ENCODE measurements at places on chromosomes 12 and 14.
A peak's percentile ranks its signal among the peaks of the same experiment; 100 is the strongest.

- no peak for DNase-seq
These were observed 23.3 kb downstream of the SNRPF start for GRCh38 chr12:95882080-95882479.

- DNase-seq = no peak
These were observed 17.7 kb downstream of the WNT5B start for GRCh38 chr12:1646569-1647284.

- no peak for DNase-seq
These were observed 46.9 kb upstream of the NOS1 start for GRCh38 chr12:117408161-117408791.

DNA sequence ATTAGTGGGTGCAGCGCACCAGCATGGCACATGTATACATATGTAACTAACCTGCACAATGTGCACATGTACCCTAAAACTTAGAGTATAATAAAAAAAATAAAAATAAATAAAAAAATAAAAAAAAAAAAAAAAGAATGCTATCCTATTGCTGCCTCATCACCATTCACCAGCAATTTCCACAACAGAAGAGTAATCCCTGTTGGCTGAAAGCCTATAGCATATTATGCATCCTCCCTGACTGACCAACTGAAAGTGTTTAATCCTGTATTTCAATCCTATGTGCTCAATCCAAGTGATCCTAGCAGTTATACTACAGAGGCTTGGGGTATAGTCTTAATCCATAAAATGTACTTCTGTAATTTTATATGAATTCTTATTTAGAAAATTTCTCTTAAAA lies 18.5 kb downstream of the DICER1 start:
- no peak for DNase-seq

- DNase-seq = no peak
These were observed 35.1 kb upstream of the BMAL2 start for GRCh38 chr12:27297566-27297965.

GRCh38 chr12:124379938-124380754 lies 85.3 kb downstream of the RFLNA start:
- no peak for DNase-seq

GRCh38 chr12:93243689-93244513 lies 133.8 kb upstream of the NUDT4 start:
- no peak for DNase-seq

GRCh38 chr14:50036211-50036610 lies 80.2 kb downstream of the VCPKMT start:
- no peak for DNase-seq

DNA sequence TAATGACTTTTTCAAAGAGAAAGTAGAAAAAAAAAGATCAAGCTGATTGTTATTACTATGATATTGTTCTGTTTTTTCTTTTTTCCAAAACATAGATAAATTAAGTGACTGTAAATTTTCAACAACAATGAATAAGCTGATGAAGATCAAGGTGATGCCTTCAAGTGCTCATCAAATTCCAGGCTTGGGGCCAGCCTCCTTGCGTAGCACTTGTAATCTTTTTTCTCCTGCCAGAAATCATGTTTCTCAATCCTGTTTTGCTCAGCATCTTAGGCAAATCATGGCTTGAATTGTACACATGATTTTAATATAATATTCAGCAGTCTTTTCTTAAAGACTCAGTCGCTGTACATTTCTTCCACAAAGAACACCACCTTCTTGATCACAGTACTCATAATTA lies 333.2 kb downstream of the NPAS3 start:
- DNase-seq = no peak

GRCh38 chr12:102950950-102951619 lies 6.4 kb upstream of the ASCL1 start:
- DNase-seq = no peak

DNA sequence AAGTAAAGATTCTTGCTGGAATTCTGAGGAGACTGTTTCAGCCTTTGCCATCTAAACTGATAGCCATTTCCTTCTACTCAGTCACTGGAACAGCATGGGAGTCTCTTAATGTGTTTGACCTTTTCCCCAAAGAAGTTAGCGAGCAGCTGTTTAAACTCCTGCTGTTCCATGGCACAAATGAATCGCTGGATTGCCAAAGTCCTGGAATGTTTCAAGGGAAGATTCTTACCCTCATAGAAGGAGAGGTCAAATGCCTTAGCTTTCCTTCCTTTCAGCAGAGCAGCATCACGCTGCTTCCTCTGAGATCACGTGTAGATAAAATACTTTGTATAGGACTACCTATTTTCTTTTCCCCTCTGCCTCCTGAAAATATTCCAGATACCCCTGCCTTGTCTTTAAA lies 10.5 kb upstream of the NR2C1 start:
- DNase-seq = no peak

- no peak for DNase-seq
These were observed 586.4 kb downstream of the MED13L start for GRCh38 chr12:115691123-115691522.

GRCh38 chr12:252636-253035 lies 10.0 kb downstream of the SLC6A13 start:
- no peak for DNase-seq

DNA sequence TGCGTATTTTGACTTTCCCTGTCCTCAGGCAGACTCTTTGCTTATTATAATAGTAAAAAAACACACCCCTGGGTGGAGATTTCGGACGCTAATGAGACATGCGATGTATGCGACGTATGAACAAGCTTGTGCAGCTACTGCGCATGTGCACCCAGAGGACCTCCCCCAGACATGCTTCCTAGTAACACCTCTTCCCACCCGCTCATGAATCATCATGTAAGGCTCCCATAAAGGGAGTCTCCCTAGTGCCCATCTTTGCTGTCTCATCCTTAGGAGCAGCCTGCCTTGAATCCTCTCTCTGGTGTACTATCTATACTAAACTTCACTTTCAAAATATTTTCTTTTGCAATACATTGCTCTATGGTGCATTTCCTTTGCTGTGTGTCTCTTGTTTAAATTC lies 210.1 kb downstream of the TMEM132D start:
- DNase-seq = no peak

GRCh38 chr12:121466794-121467637 lies 67.1 kb downstream of the RNF34 start:
- peak; percentile 90 for DNase-seq

DNA sequence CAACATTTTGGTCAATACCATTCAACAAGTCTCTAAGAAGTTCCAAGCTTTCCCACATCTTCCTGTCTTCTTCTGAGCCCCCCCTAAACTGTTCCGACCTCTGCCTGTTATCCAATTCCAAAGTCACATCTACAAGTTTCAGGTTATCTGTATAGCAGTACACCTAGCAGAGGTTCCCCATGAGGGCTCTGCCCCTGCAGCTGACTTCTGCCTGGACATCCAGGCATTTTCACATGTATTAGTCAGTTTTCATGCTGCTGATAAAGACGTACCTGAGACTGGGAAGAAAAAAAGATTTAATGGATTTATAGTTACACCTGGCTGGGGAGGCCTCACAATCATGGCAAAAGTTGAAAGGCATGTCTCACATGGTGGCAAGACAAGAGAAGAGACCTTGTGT lies 10.2 kb upstream of the PLA2G1B start:
- DNase-seq = no peak

DNA sequence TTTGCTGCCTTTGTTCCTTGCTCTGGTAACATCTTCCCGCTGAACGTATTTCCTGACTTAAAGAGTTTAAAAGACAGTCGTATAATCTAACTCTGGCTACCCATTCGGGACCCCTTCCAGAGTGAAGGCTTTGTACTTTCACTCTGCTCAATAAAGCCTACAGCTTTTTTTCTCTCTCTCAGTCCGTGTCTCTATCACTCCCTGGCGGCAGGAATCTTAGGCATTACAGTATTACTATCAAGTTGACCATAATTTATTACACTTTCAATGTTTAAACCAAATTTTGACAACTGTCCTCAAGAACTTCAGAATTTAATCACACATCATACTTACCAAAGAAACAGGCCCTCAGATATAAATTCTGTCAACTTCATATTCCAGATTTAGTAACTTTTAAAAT lies 967.9 kb downstream of the FSCB start:
- peak; percentile 4 for DNase-seq

DNA sequence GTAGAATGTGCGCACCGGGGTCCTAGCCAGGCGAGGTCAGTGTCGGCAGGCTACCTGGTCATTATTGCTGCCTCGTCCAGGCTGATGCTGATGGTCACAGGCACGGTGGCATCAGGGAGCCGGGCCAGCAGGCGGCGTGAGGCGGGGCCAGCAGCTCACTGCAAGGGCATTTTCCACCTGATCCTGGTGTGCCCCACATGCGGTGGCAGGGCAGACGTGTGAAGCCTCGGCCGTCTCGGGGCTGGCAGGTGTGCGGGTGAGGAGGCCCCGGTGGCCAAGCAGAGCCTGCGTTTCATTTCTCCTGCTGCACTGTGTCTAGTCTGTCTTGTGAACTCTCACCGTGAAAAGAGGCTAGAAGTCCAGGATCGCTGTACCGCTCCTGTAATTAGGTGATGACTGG lies 12.0 kb upstream of the AMN start:
- no peak for DNase-seq

DNA sequence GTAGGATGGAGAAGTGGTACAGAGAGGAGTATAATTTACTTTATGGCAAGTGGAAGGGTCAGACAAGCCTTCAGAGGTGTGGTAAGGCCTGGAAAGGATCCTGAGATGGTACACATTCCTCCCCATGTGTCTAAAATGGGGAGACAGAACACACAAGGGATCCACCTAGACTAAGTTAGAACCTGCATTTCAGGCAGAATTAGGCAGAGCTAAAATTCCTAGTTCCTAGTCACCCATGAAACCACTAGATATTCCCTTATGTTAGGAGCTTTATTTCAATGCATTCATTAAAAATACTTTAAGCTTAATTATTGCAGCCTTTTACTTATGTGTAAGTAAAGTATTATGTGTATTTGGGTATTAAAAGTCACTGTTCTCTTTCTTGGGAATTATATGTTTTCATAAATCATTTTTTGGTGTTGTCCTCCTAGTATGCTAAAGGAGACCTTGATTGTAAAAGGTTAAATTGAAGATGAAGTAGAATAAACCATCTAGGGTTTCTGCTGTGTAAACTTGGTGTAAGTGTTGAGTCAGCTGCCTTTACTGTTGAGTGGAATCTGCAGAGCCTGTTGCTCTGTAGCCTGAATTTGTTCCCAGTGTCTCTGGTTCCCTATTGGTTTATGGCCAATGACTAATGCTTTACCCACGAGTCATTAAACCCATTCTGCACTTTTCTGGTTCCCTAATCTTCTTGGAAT lies 423.2 kb downstream of the ATP23 start:
- no peak for DNase-seq

DNA sequence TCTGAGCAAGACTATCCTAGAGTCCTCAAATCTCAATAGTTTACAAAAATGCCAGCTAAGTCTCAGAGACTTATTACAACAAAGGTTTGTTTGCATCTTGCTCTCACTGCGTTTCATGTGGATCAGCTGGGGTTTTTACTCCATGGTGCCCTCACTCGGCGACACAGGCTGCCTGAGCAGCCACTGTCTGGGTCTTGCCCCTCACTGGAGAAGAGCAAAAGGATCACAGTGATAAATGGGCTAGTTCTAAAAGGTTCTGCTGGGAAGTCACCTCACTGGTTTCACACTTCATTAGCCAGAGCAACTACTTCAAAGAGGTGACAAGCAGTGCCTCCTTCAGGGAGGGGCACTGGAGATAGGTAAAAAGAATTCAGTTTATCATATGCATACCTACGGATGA lies 392.0 kb downstream of the RPL10L start:
- no peak for DNase-seq

GRCh38 chr12:132517740-132518100 lies 27.8 kb downstream of the FBRSL1 start:
- DNase-seq = no peak

DNA sequence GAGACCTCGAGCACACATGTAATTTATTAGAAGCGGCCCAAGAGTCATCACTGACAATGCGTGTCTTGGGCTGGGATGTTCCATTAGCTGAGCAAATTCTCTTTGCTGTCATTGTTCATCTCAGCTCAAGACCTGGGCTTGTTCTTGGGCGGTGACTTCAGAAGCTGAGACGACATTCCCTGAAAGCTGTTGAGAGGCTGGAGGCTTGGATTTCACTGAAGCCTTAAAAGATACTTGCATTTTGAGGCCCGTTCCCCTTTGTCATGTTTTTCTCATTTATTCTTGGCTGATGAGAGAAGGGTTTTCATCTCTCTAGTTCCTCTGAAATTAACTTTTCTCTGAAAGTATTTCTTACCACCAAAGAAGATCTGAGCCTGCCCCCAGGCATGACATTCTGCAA lies 16.6 kb upstream of the SUSD6 start:
- no peak for DNase-seq

GRCh38 chr12:6534695-6534944 lies 303 bp downstream of the GAPDH start:
- DNase-seq = no peak

DNA sequence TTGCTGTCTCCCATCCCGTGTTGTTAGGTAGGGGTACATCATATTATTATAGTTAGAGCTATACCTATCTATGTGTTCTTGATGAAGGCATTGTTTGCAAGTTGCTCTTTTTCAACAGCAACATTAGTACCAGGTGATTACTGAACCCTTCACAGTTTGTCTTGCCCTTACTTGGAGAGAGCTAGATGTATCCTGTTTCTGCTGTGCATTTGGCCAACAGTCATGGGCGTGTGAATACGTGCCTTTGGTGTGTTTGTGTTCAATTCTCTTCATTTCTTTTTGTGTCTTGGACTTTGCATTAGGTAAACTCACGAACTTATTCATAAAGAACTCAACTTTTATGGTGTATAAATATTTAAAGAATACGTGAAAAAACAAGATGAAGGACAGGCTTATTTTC lies 14.3 kb downstream of the ARF6 start:
- no peak for DNase-seq

DNA sequence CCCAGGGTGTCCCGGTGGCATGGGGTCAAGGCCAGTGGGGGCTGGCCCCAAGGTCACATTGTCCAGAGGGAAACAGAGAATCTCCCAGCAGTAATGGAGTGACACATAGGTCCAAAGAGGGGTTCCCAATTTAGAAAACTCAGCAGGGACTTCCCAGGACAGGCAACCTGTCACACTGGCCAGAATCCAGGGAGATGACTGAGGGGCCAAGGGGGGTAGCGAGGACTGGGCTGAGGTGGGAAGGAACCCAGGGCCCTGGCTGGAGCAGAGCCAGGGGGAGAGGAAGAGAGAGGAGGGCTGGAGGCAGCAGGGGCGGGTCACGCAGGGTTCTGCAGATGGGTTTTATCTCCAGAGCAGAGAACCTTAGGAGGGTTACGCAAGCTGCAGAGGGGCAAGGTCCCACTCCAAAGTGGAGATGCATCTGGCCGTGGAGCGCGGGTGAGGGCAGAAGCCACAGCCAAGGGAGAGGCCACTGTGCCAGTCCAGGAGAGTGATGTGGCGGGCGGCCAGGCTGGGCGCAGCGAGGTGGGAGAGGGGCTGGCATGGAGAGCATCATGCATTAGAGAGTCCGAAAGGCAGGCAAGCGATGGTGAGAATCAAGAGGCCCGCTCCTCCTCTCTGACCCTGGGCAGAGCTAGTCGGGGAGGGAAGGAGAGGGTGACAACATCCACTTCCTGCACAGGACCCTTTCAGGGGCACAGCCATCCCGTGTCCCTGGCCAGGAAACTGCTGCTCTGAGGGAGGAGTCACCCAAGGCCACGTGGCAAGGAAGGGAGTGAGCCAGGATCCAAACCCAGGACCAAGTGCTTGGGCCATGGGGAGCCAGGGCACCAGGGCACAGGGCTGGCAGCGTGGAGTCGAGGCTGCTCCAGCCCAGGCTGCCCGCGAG lies 29.0 kb downstream of the NCOR2 start:
- no peak for DNase-seq

All from hematopoietic multipotent progenitor cell (in vitro differentiated cells).